ENCODE measurements at places on chromosomes 5 and 9. TPM values are rescaled to one million over a fixed set of nuclear protein-coding genes. Genes with fewer than 3 reads are reported as not detected.
A peak's percentile ranks its signal among the peaks of the same experiment; 100 is the strongest.

- peaks cover 2% of the 10 kb centered on the region for H3K36me3 ChIP-seq
- H3K4me3 ChIP-seq, result no peak overlapping the region
- H3K4me1 ChIP-seq, result no peaks in the 10 kb centered on the region
- no peak overlapping the region for H3K27ac ChIP-seq
Observed at GRCh38 chr9:91186632-91187108, 175.0 kb downstream of the AUH start.

- DNase-seq, result no peak
- H3K4me3 ChIP-seq, result no peak overlapping the region
- H3K36me3 ChIP-seq, result peaks cover 5% of the 10 kb centered on the region
- peak overlapping the region; percentile 59 for H3K27ac ChIP-seq
- peaks cover 18% of the 10 kb centered on the region for H3K4me1 ChIP-seq
Observed at GRCh38 chr9:97659771-97660170, 26.1 kb downstream of the NCBP1 start.

DNA sequence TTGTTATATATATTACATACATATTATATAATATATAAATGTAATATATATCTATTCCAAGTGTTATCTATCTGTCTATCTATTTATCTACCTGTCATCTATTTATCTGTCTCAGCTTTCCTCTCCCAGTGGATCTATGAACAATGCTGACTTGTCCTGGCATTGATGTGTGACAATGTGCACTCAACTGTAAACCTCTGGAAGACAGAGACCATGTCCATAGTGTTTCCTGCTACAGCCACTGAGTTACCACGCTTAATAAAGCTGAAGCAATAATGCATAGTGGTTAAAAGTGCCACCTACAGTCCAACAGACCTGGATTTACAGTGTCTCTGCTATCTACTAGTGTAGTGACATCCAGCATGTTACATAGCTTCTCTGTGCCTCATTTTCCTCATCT, 57.2 kb upstream of the TMED7 start:
- H3K4me3 ChIP-seq, result no peak overlapping the region
- peaks cover 41% of the 10 kb centered on the region for H3K27me3 ChIP-seq
- no peaks in the 10 kb centered on the region for H3K36me3 ChIP-seq

- peak; percentile 40 for DNase-seq
- H3K4me3 ChIP-seq, result peak overlapping the region; percentile 95
- peaks cover 9% of the 10 kb centered on the region for H3K4me1 ChIP-seq
- H3K27me3 ChIP-seq, result no peaks in the 10 kb centered on the region
Observed at GRCh38 chr5:140175367-140176030, 511 bp downstream of the CYSTM1 start.

GRCh38 chr5:139285651-139286392, 7.7 kb upstream of the MATR3 start:
- peaks cover 6% of the 10 kb centered on the region for H3K36me3 ChIP-seq
- no peak overlapping the region for H3K4me3 ChIP-seq
- DNase-seq, result no peak
- H3K4me1 ChIP-seq, result peaks cover 5% of the 10 kb centered on the region
- H3K27ac ChIP-seq, result no peak overlapping the region

DNA sequence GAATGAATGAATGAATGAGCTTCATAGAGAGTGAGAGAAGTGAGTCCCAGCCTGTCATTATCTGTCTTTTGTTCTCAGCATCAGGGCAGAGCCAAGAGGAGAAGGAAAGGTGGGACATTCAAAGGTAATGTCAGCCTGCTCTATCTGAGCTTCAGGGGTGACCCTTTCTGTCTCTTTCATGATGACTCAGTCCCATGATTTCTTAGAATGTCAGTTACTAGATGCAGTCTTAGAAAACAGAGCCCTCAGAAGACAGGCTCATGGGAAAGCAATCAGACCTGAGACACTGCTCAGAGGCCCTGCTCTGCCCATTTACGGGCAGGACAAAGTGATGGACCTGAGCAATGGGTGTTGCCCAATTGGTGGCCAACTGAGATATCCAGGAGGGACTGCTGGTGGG, 1.1 kb downstream of the SPATA31D1 start:
- peaks cover 2% of the 10 kb centered on the region for H3K36me3 ChIP-seq
- no peaks in the 10 kb centered on the region for H3K4me1 ChIP-seq
- no peak overlapping the region for H3K27ac ChIP-seq
- H3K4me3 ChIP-seq, result no peak overlapping the region
- no peaks in the 10 kb centered on the region for H3K27me3 ChIP-seq

GRCh38 chr9:90044710-90045151, 439.9 kb downstream of the GADD45G start:
- peaks cover 3% of the 10 kb centered on the region for H3K4me1 ChIP-seq
- DNase-seq, result no peak
- peaks cover 4% of the 10 kb centered on the region for H3K27me3 ChIP-seq
- no peak overlapping the region for H3K4me3 ChIP-seq

DNA sequence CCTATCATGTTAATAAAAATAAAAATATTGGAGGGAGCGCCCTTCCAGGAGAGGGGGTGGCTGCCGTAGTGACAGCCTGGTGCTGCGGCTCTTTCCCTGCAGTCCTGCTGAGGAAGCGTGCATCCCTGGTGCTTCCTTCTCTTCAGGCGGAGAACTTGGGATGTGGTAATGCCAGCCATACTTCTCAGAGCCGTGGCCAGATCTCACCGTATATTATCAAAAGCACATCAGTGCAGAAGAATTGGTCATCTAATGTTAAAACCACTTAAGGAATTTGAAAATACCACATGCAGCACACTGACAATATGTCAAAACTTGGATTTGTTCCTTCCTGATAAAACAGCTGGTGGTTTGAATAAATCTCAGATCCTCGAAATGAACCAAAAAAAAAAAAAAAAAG, 17.7 kb downstream of the C9orf40 start:
- H3K4me1 ChIP-seq, result no peaks in the 10 kb centered on the region
- no peaks in the 10 kb centered on the region for H3K36me3 ChIP-seq
- no peak overlapping the region for H3K27ac ChIP-seq
- DNase-seq, result no peak
- H3K4me3 ChIP-seq, result no peak overlapping the region

- no peaks in the 10 kb centered on the region for H3K36me3 ChIP-seq
- no peaks in the 10 kb centered on the region for H3K27me3 ChIP-seq
- peaks cover 10% of the 10 kb centered on the region for H3K4me1 ChIP-seq
- H3K27ac ChIP-seq, result no peak overlapping the region
- DNase-seq, result no peak
Observed at GRCh38 chr5:93915142-93915553, 173.7 kb upstream of the POU5F2 start.

DNA sequence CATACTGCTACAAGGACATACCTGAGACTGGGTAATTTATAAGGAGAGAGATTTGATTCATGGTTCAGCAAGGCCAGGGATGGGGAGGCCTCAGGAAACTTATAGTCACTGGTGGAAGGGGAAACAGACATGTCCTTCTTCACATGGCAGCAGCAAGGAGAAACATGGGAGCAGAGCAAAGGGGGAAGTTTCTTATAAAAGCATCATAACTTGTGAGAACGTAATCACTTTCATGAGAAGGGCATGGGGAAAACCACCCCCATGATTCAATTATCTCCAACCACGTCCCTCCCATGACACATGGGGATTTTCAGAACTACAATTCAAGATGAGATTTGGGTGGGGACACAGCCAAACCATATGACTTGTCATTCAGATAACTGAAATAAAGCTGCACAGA, 100.9 kb downstream of the ST8SIA4 start:
- no peaks in the 10 kb centered on the region for H3K27me3 ChIP-seq
- no peak for DNase-seq
- no peaks in the 10 kb centered on the region for H3K36me3 ChIP-seq
- H3K4me1 ChIP-seq, result no peaks in the 10 kb centered on the region

GRCh38 chr5:133457439-133458355, 154.6 kb downstream of the FSTL4 start:
- no peak for DNase-seq
- H3K27me3 ChIP-seq, result no peaks in the 10 kb centered on the region
- H3K27ac ChIP-seq, result peak overlapping the region; percentile 77
- no peaks in the 10 kb centered on the region for H3K36me3 ChIP-seq
- peaks cover 22% of the 10 kb centered on the region for H3K4me1 ChIP-seq

- H3K27ac ChIP-seq, result no peak overlapping the region
- H3K27me3 ChIP-seq, result no peaks in the 10 kb centered on the region
- DNase-seq, result no peak
- H3K4me3 ChIP-seq, result no peak overlapping the region
- peaks cover 4% of the 10 kb centered on the region for H3K4me1 ChIP-seq
Observed at GRCh38 chr9:136007934-136008692, 46.9 kb upstream of the UBAC1 start.

DNA sequence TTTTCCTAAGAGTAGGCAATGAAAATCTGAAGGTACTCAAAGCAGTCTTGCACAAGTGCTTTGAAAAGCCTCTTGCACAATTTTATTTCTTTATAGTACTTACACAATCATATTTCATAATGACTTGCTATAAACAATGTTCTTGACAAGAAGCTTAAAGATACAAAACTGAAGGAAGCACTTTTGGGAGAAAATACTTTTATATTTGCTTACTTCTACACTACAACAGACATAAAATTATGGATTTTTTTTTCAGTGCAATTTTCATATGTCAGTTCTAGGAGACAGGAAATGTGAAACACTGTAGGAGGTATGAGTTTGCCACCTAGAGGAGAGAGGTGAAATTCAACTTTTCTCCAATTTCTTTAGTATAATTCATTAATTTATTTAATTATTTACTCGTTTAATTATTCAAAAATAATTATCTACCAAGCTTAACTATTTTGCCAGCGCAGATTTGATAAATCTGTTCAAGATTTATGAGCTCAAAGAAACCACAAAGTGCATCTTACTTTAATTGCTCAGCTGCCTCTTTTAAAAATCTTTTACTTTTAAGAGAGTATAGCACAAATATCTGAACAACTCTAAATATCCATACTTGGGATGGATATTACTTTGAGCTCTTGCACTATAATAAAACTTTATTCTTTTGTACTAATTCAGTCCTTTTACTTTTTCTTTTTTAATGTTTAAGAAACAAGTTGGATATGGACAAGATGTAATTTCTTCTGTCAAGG, 29.0 kb upstream of the CDKN2B start:
- H3K4me3 ChIP-seq, result no peak overlapping the region
- no peaks in the 10 kb centered on the region for H3K27me3 ChIP-seq
- H3K4me1 ChIP-seq, result peaks cover 19% of the 10 kb centered on the region
- H3K27ac ChIP-seq, result no peak overlapping the region
- no peaks in the 10 kb centered on the region for H3K36me3 ChIP-seq
- DNase-seq, result no peak

GRCh38 chr5:57063773-57064172, 110.1 kb upstream of the GPBP1 start:
- peaks cover 4% of the 10 kb centered on the region for H3K36me3 ChIP-seq
- H3K4me1 ChIP-seq, result no peaks in the 10 kb centered on the region
- DNase-seq, result no peak
- H3K27me3 ChIP-seq, result peaks cover 6% of the 10 kb centered on the region

- peaks cover 39% of the 10 kb centered on the region for H3K27me3 ChIP-seq
- H3K36me3 ChIP-seq, result peaks cover 3% of the 10 kb centered on the region
- no peak overlapping the region for H3K4me3 ChIP-seq
Observed at GRCh38 chr5:36052538-36052937, 14.1 kb downstream of the UGT3A2 start.

DNA sequence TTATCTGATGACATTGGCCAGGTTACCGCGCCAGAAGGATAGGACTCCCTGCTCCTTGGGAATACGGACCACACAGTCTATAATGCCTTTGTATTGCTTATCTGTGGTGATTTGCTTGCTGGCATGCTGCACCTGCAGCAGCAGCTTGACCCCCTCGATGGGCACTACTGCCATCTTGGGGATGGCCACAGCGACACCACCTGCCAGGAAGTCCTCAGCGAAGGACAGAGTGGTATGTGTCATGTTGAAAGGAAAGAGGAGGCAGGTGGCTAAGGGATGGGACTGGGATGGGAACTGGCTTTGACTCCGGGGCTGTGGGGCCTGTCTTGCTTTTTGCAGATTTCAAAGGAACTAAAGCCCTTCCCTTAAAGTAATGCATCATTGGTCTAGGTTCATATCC, 50.3 kb upstream of the ACO1 start:
- H3K4me3 ChIP-seq, result no peak overlapping the region
- H3K27me3 ChIP-seq, result peaks cover 15% of the 10 kb centered on the region
- no peaks in the 10 kb centered on the region for H3K4me1 ChIP-seq
- H3K27ac ChIP-seq, result no peak overlapping the region
- no peak for DNase-seq

- no peak for DNase-seq
- H3K27me3 ChIP-seq, result no peaks in the 10 kb centered on the region
- H3K36me3 ChIP-seq, result peaks cover 18% of the 10 kb centered on the region
- no peak overlapping the region for H3K4me3 ChIP-seq
- no peak overlapping the region for H3K27ac ChIP-seq
- peaks cover 3% of the 10 kb centered on the region for H3K4me1 ChIP-seq
Observed at GRCh38 chr9:21841133-21841532, 38.7 kb downstream of the MTAP start.

- peaks cover 92% of the 10 kb centered on the region for H3K27me3 ChIP-seq
- DNase-seq, result no peak
- no peak overlapping the region for H3K27ac ChIP-seq
- peaks cover 13% of the 10 kb centered on the region for H3K4me1 ChIP-seq
- H3K4me3 ChIP-seq, result no peak overlapping the region
Observed at GRCh38 chr5:135541807-135542502, 6.2 kb upstream of the NEUROG1 start.

DNA sequence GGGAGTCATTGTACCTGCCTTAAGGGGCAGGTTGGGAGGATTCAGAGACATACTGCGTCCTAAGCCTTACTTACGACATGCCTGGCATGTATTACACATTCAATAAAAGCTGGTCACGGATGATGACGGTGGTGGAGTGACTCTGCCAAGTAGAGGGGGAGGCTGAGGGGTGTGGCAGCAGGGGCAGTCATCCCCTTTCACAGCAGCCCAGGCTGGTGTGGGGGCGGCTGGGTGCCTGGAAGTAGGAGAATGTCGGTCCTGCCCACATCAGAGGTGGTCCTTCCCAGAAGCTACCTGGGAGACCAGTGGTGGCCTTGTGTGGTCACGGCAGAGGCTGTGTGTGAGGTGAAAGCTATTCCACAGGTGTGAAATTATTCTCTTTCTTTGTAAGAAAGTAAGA, 8.9 kb downstream of the ZBTB34 start:
- peaks cover 4% of the 10 kb centered on the region for H3K36me3 ChIP-seq
- no peaks in the 10 kb centered on the region for H3K27me3 ChIP-seq
- DNase-seq, result no peak
- peak overlapping the region; percentile 63 for H3K27ac ChIP-seq

GRCh38 chr5:126680191-126680817, 79.6 kb downstream of the PHAX start:
- H3K36me3 ChIP-seq, result peaks cover 1% of the 10 kb centered on the region
- no peak overlapping the region for H3K4me3 ChIP-seq
- DNase-seq, result no peak
- H3K27me3 ChIP-seq, result peaks cover 16% of the 10 kb centered on the region
- H3K4me1 ChIP-seq, result peaks cover 14% of the 10 kb centered on the region
- H3K27ac ChIP-seq, result no peak overlapping the region

Gene TNFSF8
- total RNA-seq, result 45.7 TPM

Gene ZNF79
- 7.9 TPM for total RNA-seq

Gene RASGRF2
- 32.3 TPM for total RNA-seq

Gene SH2D3C
- total RNA-seq, result 27.2 TPM

Gene PLAC8L1
- not detected for total RNA-seq

Gene TMEM252
- total RNA-seq, result not detected

Gene TNFSF15
- not detected for total RNA-seq

Gene PCDHA12
- not detected for total RNA-seq

Gene ALDH1A1
- 0.16 TPM for total RNA-seq
